Cerebellum (tissue), 4 donors: ENCODE measurements at places on chromosomes 5 and 9. TPM values are rescaled to one million over a fixed set of nuclear protein-coding genes. Genes with fewer than 3 reads are reported as not detected.

Gene HAPLN1
- 4.4 TPM for total RNA-seq

Gene FCN1
- total RNA-seq, result 0.27 TPM

Gene STPG3
- total RNA-seq, result not detected

DNA sequence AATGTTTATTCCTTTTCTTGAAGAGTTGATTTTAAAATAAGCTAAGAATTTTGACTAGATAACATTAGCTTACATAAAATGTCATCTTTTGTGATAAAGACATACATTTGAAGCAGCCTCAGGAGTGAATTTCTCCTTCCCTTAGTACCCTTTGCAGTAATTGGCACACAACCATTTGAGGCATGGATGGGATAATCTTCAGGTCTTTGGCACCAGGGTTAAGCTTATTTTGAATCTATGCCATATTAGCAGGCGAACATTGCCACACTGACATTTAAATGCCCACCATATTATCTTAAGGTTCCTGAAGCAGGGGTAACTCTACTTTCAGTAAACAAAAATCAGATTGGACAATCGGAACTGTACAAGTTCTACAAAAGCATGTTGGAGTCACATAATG is 126.0 kb downstream of the NR3C1 start:
- peak; percentile 36 for DNase-seq

DNA sequence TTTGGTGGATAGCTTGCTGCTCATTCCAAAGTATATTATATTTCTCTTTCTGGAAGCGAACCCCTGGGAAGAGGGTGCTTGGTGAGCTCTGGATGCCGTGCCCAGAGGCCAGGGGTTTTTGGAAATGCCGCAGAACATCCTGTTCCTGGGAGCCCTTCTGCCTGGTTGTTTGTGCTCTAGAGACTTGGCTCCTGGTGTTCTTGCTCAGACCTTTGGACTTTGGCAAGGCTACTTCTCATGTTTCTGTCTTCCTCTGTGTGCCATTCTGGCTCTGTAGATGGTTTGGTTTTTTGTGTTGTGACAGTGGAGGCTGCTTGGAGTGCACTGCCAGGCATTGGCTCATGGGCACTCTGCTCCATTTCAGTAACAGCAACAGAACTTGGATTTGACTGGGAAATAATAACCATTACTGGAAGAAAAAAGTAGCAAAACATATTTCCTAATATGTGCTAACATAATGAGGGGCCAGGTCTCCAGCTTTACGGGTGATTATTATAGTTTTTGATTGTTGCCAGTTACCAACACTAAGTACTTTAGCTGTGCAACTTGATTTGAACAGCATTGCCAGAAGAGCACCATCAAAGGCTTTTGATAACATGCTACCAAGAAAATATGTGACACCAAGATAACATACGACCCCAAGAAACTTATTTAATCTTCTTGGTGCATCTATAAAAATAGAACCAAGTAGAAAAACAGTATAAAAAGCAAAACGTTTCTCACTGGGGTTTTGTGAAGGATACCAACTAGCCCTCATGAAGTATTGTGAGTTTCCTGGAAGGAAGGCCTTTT is 94.2 kb downstream of the PCSK1 start:
- DNase-seq, result no peak

DNA sequence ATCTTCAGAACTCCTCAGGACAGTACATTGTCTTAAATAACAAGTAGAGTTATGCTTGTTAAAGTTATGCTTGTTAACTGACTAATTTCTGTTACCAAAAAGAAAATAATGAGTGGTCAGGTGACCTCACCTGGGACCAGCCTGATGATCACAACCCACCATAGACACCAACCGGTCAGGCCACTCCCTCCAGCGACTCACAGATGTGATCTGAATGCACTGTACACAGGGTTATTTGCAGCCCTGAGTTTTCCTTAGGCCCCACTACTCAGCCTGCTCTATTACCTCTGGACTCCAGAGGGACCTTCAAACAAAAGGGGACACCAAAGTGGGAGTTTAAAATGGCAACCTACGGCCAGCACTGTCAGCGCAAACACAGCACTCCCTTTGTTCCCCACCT is 55.3 kb downstream of the ARSB start:
- DNase-seq, result no peak
